ENCODE measurements at places on chromosomes 1 and 21. TPM values are rescaled to one million over a fixed set of nuclear protein-coding genes. Genes with fewer than 3 reads are reported as not detected.
A peak's percentile ranks its signal among the peaks of the same experiment; 100 is the strongest.

DNA sequence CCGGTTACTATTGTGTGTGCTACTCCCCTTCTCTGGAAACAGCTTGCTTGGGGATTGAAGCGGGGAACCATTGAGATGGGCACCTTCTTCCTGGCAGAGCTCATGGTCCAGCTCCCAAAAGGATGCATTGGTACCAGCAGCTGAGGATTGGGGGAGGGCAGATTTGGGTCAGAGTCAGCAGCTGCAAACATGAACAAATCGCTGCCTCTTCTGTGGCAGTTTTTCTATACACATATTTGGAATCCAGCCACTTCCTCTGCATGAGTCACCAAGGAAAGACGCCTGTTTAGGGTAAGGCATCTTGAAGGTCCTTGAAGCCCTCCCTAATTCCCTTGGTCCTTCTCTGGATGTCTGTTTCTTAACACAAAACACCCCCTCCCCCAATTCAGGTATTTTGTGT is 104.7 kb downstream of the DAB1 start:
- peak; percentile 54 for DNase-seq

DNA sequence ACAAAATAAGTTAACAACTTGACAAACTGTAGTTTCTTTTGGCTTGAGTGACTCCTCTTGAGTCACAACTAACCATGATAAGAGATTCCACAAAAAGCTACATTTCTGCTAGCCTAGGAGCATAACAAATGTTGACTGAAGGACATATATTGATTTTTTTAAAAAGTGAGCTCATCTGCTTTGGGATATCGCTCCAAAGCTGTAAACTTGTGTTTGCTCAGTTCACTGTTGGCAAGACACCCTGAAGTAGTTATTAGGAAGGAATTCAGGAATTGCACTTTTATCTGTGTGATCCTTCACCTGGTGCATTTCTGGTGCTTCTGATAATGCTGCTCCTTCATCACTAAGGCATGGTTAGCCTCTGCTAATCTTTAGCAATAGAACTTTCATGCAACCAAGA is 23.7 kb downstream of the RWDD3 start:
- no peak for DNase-seq

DNA sequence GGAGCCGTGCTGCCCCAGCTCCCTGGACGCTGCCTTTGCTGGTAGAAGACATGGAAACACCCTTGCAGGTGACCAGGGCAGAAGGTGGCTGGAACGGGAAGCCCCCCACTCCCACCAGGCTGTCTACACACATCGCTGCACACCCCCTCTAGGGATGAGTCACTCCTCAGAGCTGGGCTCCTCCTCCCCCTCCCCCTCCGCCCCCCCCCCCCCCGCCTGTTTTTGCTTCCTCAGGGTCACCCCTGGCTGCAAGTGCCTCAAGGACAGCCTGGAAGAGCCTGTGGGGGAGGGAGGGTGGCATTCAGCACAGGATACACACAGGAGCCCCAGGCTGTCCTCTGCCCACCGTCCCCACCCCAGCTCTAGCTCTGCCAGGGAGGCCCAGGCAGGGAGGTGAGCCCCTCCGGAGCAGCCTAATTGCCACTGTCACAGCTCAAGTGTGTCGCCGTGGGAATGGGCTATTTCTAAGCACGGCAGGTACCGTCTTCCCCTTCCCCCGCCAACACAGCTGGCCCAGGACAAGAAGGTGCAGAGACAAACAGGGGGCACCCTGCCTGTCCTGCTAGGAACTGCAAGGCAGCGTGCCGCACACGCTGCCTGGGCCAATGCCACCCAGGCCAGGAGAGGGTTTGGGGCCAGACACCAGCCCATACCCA is 2.5 kb downstream of the FNDC10 start:
- DNase-seq, result no peak

- no peak for DNase-seq
These were observed 22.4 kb upstream of the MAGOH start for GRCh38 chr1:53260631-53261247.

GRCh38 chr1:231122143-231122542 is 39.7 kb upstream of the TRIM67 start:
- DNase-seq, result no peak

GRCh38 chr1:232980355-232980978 is 30.1 kb downstream of the NTPCR start:
- no peak for DNase-seq

GRCh38 chr1:231681006-231681405 is 54.4 kb downstream of the DISC1 start:
- no peak for DNase-seq

GRCh38 chr1:160261556-160261892 is 825 bp downstream of the DCAF8 start:
- DNase-seq, result peak; percentile 80

DNA sequence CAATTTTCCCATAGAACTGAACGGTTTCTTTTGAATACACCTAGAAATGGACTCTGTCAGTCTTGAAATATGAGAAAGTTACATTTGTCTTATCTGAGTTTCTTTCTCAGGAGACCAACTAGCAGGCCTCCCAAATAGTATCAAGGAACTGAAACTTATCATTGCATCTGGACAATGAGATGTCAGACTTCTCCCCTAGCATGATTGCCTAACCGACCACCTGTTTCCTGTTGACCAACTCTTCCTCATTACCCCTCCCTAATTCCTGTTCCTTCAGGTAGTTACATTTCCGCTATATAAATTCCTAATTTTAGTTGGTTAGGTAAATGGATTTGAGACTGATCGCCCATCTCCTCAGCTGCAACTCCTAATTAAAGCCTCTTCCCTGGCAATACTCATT is 1587.3 kb downstream of the NCAM2 start:
- DNase-seq, result no peak

DNA sequence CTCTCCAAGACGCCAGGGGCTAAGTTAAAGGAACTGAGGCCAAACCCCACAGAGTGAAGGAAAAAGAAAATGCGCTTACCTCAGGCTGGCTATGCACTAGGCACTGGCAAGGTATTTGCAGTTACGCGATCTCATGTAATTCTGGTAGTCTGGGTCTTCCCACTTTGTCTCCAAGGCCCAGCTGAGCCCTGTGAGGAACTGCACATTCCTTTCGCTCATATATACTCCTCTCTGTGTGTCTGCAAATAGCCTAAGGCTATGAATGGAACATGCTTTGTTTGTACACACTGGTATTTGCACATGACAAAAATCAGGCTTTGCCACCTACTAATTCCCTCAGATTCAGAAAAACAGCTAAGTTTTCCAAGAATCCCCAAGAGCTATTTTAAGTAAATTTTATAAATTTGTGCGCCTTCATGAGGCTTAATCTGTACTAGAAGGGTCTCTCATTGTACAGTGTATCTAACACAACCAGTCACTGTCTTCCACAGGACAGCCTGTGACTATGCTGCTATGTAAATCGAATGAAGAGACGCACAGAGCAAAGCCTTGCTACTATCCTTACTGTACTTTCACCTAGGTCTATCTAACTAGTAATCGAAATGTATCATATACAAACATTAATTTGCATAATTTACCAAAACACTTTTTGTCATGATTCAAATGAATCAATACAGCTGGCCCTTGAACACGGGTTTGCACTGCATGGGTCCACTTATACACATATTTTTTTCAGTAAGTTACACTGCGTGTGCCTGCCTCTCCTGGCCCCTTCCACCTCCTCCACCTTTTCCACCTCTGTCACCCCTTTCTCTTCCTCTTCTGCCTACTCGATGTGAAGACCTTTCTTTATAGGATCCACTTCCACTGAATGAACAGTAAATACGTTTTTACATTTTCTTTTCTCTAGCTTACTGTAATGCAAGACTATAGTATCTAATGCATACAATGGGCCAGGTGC is 87.0 kb downstream of the SIPA1L2 start:
- no peak for DNase-seq

DNA sequence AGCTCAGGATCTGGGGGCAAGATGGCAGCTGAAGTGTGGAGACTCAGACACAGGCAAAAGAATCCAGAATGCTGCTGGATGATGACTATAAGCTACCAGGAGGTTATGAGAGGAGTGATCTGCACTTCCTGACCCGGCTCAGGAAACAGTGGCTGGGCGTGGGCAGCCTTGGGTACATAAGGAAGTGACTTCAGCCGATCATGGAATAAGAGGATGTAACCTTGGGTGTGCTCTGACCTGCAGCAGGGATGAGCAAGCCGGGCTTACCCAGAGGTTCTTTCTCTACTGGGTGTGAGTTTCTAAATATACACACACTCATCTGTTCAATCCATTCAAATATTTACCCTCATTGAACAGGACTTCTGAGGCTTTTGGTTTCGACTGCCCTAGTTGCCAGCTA is 62.7 kb downstream of the CD34 start:
- DNase-seq, result peak; percentile 57

- no peak for DNase-seq
These were observed 10.5 kb upstream of the LRRC52 start for GRCh38 chr1:165533254-165533653.

GRCh38 chr1:99176753-99177152 is 87.5 kb upstream of the PLPPR4 start:
- DNase-seq, result no peak

GRCh38 chr1:155173478-155174323 is at the start of gene TRIM46:
Gene TRIM46 (plus strand): TSS chr1:155173849. CDS start chr1:155173967, 118 bp downstream.
- DNase-seq, result peak; percentile 36

GRCh38 chr1:2554621-2555387 is 1.4 kb upstream of the TNFRSF14 start:
- peak; percentile 56 for DNase-seq

GRCh38 chr1:79792219-79792930 is 785.8 kb upstream of the ADGRL4 start:
- peak; percentile 89 for DNase-seq

DNA sequence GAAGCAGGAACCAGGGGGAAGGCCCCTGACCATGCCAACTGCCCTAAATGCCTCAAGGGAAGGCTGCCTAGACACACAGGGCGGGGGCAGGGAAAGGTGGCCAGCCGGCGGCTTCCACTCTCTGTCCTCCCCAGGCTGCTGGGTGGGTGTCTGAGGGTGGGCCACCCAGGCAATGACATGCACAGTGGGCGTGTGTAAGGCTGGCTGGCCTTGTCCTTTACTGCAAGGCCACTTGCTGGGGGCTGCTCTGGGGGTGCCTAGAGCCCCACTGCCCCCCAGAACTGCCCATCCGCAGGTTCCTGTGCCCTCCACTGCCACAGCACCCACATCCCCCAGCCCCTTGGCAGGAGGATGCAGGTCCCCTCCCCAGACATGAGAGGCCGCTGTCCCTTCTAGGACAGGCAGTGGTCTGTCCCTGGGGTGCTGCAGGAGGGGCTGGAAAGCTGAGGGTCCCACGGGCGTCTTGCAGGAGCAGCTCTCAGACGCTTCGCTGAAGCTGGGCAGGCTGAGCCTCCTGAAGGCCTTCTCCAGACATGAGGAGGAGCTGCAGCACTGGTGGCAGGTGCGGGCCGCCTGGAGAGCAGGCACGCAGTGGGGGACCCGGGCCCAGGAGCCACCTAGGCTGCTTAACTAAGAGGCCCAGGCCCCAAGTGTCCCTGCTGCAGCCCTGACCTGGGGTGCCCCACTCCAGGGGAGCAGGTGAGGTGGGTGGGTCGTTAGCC is 10.1 kb downstream of the CCDC27 start:
- DNase-seq, result no peak

DNA sequence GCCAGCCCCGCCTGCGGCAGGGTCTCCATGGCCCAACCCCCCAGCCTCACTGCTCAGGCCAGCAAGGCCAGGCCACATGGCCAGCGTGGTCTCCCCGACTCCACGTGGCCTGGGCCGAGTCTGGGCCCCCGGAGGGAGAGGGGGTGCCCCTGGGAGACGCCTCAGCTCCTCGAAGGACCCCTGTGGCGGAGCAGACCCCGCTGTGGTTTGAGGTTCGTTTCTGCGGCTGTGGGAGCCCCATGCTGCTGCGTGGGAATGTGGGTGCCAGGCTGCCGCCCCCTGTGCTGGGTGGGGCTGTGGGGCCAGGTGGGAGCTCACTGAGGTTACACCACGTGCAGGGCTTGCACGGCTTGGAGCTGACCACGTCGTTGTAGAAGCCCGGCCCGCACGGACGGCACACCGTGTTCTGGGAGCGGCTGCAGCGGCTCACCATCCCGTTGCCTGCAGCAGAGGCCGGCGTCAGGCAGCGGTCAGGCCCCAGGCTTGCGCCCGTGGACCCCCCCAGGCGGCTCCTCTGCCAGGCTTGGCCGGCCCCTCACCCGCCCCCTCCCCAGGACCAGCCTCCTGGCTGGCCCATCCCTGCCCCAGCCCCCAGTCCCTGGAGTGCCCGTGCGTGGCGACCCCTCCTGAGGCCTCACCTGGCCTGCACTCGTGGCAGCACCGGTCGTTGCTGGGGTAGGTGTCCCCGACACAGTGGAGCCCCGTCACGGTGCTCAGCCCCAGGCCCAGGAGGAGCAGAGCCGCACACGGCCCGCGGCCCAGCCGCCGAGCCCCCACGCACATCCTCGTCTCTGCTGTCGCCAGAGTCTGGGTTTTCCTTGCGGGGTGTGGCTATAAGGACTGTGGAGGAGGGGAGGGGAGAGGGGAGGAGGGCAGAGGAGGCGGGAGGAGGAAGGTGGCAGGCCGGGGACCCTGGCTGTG is at the start of gene TNFRSF4:
Gene TNFRSF4 (minus strand): TSS at position 809 of the 921 bp plus-strand sequence. CDS start 26 bp downstream, at position 783.
- no peak for DNase-seq

DNA sequence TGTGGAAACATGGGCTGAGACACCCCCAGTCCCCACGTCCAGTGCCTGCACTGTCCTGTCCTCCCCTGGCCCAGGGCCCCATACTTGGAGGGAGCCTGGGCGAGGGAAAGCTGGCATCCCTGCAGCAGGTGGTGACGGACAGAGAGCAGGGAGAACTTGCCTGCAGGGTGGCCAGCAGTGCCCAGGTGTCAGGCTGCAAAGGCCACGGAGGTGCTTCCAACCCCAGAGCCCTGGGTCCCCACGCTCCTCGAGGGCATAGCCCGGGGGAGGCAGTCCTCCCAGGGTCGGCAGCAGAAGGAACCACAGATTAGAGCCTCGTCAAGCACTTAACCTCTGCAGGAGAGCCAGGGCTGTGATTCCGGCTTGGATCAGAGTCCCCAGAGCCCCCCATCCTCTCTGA is 77.5 kb downstream of the ARHGEF16 start:
- no peak for DNase-seq

GRCh38 chr1:99119188-99119587 is 114.5 kb upstream of the PLPPR5 start:
- peak; percentile 20 for DNase-seq

GRCh38 chr1:29122682-29123052 is 1.0 kb downstream of the TMEM200B start:
- peak; percentile 87 for DNase-seq

DNA sequence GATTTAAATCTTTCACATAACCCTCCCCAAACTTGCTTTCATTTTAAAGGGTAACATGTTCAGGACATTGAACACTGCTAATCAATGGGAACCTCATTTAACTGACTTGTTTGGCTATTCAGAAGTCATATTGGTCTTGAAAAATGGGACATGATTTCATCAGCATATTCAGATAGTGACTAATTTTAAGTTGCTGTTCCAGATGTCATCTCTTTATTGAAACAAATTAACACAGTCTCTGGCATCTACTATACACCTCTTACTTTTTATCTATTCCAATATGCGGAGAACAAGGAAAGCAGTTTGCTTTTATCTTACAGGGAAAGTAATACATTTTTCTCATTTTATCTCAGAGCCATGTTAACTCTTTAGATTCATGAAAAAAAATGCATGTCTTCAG is 310.1 kb downstream of the S1PR1 start:
- DNase-seq, result no peak

- no peak for DNase-seq
These were observed 114.6 kb upstream of the NEK7 start for GRCh38 chr1:198042168-198042567.

LCE1E gene
- polyA plus RNA-seq, result not detected

CNR2 gene
- polyA plus RNA-seq, result 0.12 TPM

S100B gene
- polyA plus RNA-seq, result 11.0 TPM

CA6 gene
- polyA plus RNA-seq, result 0.08 TPM

CLDN17 gene
- polyA plus RNA-seq, result not detected

SPRR2G gene
- polyA plus RNA-seq, result not detected

IFI44L gene
- polyA plus RNA-seq, result 1.7 TPM

MSH4 gene
- polyA plus RNA-seq, result 0.25 TPM

BOLA1 gene
- 13.4 TPM for polyA plus RNA-seq

ERRFI1 gene
- polyA plus RNA-seq, result 10.3 TPM

DMRTA2 gene
- 0.13 TPM for polyA plus RNA-seq

NPHP4 gene
- polyA plus RNA-seq, result 4.3 TPM

DEDD gene
- polyA plus RNA-seq, result 36.1 TPM
